NCI-H1694 treated with DMSO at 0.1 percent for 48 hours (cell line): ENCODE measurements at places on chromosomes 16 and 17.

- DNase-seq: no peak
Observed at GRCh38 chr16:1525871-1526607, 7.4 kb upstream of the TMEM204 start.

GRCh38 chr16:30024451-30024850, 1.5 kb downstream of the C16orf92 start:
- DNase-seq: no peak

DNA sequence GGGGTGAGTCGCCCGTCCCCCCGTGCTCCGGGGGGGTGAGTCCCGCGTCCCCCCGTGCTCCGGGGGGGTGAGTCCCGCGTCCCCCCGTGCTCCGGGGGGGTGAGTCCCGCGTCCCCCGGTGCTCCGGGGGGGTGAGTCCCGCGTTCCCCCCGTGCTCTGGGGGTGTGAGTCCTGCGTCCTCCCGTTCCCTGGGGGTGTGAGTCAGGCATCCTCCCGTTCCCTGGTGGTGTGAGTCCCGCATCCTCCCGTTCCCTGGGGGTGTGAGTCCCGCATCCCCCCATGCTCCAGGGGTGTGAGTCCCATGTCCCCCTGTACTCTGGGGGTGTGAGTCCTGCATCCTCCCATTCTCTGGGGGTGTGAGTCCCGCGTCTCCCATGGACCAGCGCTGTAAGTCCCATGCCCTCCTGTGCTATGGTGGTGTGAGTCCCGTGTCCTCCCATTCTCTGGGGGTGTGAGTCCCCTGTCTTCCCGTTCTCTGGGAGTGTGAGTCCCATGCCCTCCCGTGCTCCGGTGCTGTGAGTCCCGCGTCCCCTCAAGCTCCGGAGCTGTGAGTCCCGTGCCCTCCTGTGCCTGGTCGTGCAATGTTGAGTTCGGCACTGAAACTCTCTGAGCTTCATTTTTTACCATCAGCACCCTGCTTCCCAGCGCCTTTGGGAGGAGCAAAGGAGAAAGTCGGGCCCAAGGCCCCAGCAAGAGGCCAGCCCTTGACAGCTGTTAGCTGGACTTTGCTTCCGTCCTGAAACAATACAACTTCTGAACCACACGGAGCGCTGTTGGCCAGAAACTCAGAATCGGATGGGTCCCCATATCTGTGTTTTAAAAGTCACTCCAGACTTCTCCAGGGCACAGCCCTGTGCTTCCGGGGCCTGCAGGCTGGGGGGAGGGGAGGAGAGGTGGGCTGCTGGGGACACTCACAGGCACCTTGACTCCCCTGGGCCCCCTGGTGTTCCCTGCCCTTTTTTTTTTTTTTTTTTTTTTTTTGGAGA, 11.5 kb upstream of the ZC3H18 start:
- peak; percentile 13 for DNase-seq

DNA sequence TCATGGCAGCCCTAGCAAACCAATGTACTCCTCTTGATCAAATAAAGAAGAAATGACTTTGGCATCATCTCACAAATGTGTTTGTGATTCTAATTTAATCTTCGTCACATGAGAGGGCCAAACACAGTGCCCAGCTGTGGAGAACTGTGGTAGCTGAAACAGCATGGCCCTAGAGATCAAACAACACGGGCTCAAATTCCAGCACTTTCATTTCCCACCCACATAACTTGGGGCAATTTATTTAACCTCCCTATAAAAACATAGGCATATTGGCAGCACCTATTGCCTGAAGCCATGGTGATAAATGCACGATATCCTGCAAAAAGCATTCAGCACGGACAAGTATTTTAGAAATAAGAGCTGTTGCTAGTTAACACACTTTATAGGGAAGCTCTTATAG, 2.5 kb downstream of the ACSM1 start:
- DNase-seq: no peak

DNA sequence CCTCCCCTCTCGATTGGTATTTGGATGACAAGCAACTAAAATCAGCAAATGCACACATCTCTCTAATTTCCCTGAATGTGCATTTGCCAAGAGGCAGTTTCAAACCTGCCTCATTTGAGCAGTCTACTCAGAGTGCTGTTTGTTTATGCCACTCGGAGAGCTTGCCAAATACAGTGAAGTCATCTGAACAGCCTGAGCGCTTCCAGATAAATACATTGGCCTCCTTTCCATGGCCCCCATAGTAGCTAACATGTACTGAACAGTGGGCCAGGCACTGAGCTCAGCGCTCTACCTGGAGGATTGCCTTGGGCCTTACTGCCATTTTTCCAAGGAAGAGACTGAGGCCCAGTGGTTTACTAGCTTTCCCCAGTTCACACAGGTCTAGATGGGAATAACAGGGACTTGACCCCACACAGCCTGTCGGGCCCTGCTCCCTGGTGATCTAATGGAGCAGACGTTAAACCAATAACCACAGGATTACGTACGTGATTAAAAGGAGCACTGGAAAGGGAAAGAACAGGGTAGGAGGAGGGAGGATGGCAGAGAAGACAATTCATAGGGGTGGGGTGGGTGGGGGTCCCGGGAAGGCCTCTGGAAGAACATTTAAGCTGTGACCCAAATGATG, 18.7 kb upstream of the ANKRD40CL start:
- DNase-seq: peak; percentile 98

GRCh38 chr17:948284-948852, 31.2 kb downstream of the NXN start:
- DNase-seq: no peak

GRCh38 chr17:33653399-33653788, 360.3 kb upstream of the ASIC2 start:
- DNase-seq: no peak

- DNase-seq: no peak
Observed at GRCh38 chr16:86964796-86965241, 352.4 kb downstream of the C16orf95 start.

GRCh38 chr16:3645504-3646347, 8.8 kb upstream of the DNASE1 start:
- DNase-seq: no peak

- DNase-seq: no peak
Observed at GRCh38 chr16:68005786-68006286, 6.6 kb upstream of the DPEP2 start.

DNA sequence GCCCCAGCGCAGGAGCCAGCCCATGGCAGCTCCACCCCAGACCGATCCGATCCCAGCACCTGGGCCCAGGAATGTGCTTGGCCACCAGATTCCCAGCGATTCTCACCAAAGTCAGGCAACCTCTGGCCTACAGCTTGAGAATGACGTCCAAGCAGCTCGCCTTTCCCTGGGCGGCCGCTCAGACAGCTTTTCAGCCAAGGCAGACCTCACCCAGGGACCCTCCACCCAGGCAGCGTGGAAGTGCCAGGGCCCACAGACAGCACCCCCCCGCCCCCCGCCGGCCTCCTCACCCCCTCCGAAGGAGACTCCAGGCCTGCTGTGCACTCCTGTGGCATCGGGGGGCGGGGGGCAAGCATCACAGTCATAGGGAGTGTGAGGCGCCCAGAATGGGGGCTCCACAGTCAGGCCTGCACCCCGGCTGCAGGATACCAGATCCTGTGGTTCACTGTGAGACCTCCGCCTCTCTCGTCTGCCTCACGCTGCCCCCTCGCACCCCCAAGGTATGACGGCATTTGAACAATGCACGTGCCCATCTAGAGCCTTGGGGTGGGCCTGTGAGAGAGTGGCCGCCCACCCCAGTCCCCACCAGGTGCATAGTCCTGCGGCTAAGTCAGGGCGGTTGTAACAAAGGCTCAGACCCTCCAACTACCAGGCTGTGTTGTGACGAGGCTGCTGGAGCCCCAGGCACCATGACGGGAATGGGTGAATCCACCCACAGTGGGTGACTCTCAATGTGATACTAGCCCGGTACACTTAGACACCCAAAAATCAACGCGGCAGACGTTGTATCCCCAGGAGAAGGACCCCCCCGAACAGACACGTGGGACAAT, 6.0 kb downstream of the CEP295NL start:
- DNase-seq: no peak

GRCh38 chr17:3748576-3748975, 24.9 kb downstream of the HASPIN start:
- no peak for DNase-seq

- DNase-seq: no peak
Observed at GRCh38 chr17:74954665-74955421, 17.7 kb downstream of the HID1 start.

GRCh38 chr17:66939461-66940114, 24.9 kb upstream of the CACNG4 start:
- DNase-seq: no peak

DNA sequence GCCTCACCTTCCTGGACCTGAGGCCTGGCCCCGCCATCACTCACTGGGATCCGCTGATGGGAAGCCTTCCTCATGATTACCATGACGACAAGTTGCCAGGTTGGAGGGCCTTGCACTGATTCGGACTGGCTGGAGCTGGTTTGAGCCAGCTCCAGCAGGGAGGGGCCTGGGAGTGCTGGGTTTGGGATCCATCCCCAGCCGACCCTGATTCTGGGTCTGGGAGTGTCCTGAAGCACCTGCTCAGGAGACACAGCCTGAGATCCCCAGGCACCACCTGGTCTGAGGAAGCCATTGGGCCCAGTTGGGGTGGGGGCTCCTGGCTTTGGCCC, 5.9 kb upstream of the BAIAP3 start:
- DNase-seq: no peak

DNA sequence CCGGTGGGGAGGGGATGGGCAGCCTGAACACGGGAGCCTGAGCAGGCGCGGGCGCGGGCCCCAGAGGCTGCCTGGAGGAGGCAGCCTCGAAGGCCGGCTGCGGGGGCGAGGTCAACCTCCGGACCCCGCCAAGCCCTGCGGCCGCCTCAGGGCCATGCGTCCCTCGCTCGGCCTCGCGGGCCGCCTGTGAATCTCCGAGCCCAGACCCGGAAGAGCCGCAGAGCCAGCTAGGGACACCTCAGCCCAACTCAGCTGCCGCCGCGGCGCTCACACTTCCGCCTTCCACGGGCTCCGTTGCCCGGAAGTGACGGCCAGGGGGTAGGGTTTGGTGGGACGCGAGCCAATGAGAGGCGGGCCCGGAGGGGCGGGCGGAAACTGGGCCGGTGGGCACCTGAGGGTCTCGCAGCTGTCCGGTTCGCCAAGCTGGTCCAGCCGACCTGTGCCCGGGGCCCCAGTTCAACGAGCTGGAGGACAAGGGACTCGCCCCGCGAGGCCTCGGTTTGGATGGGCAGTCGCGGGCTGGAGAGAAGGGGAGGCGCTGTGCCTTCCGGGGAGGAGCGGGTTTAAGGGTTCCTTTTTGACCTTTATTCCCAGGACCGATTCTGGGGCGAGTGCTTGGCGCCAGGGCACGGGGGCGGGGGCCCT, at the start of gene SLC38A10:
TSS of gene SLC38A10 (minus strand) at position 277 of the 645 bp plus-strand sequence. CDS start 386 bp downstream, outside the sequence.
- DNase-seq: peak; percentile 48

GRCh38 chr17:20028443-20028842, 19.3 kb downstream of the SPECC1 start:
- no peak for DNase-seq

- DNase-seq: no peak
Observed at GRCh38 chr17:18163547-18163946, 20.1 kb upstream of the ALKBH5 start.

- no peak for DNase-seq
Observed at GRCh38 chr17:63311416-63311937, 134.6 kb downstream of the CYB561 start.

DNA sequence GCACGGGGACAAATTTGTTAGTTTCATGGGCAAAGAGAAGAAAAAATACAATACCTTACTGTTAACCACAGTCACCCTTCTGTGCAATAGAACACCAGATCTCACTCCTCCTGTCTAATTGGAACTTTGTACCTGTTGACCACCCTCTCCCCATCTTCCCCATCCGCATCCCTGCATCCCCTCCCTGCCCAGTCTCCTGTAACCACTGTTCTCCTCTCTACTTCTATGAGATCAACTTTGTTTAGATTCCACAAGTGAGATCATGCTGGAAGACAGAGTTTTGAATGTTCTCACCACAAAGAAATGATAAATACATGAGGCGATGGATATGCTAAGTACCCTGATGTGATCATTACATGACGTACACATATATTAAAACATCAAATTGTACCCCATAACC, 47.7 kb downstream of the CLEC16A start:
- no peak for DNase-seq

DNA sequence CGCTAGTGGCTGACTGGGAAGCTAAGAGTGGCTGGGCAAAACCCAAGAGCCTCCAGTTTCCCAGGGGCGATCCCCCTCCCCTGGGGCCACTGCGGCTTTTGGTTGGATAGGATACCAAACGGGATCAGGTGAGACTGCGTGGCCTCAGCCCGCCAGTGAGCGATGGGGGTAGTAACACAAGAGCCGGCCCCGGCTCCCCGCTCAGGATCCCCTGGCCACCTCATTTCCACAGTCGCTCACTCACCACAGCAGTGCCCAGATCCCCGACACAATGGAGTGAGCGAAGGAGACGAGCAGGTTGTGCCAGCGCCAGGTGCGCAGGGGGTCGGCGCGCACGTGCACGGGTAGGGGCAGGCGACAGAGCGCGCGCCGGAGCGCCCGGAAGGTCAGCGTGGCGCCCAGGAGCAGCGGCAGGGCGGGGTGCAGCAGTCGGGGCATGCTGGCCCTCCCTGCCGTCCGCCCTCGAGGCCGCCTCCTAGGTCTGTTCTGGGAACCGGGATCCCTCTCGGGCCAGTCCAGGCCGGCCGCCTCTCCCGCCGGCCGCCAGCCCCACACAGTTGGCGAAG, 290 bp downstream of the TLCD1 start:
- DNase-seq: peak; percentile 48

GRCh38 chr16:11334831-11335404, 10.3 kb upstream of the RMI2 start:
- no peak for DNase-seq

DNA sequence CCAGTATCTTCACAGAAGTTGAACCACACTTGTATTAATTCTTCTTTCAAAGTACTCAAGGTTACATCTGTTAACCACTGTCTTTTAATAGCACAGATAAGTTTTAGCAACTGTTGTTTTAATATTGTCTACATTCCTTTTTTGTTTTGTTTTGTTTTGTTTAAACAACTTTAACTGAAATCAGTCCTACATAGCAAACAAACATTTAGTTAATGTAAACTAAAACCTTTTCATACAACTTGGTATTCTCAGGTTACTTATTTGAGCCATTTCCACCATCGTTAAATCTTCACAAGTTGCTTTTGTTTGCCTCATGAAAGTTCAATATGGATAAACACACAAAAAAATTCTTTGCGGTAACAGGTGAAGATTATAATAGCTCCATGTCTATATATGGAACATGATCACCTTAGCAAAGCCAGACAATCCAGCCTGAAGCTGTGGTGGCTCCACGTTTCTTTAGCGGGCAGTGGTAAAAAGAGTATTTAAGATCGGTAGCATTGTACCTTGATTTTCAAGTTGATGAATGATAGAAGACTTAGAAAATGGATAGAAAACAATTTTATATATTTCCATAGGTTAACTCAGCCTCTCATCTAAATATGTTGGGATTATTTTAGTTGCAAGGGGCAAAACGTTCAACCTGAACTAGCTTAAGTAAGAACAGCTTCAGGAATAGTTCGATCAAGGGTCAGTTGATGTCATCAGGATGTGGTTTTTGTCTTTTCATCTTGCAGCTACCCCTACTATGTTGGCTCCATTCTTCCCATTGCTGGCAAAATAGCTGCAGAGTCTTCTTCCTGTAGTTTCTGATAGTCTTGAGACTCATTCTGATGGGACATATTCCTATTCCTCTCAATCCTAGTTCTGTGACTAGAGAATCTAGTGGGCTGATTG, 182.8 kb downstream of the FTO start:
- DNase-seq: no peak
